ENCODE measurements at places on chromosomes 4 and X.

GRCh38 chr4:184382189-184382846 lies 92.0 kb downstream of the IRF2 start:
- DNase-seq, result no peak

DNA sequence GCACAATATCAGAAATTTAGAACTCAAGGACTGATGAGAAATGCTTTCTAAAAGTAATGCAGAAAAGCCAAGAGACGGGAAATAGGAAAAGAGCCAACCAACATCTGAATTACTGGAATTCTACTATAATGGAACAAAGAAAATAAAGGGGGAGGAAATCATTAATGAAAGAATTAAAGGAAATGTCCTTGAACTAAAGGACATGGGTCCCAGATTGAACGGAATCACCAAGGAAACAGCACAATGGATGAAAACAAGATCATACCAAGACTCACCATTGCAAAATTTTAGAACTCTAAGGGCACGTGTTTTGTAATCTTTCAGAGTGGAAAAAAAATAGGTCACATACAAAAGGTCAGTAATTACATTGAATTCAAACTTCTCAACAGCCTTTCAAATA lies 35.9 kb downstream of the HPGDS start:
- DNase-seq, result no peak

DNA sequence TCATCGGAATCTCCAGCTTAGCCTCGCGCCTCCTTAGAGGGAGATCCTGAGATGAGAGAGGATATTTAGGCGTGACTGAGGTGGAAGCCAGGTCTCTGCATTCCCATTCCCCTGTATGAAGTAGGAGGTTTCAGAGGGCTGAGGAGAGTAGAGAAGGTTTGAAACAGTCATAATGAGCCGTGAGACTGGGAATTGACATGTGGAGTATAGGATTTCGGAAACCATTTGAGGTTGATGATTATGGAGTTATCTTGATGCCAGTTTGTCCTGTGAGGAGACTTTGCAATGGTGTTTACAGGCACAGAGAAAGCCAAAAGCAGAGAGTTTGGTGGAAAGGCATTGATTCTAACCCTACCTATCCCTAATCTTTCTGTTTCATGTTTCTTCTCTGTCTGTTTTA lies 2.0 kb downstream of the CHST7 start:
- DNase-seq, result no peak

DNA sequence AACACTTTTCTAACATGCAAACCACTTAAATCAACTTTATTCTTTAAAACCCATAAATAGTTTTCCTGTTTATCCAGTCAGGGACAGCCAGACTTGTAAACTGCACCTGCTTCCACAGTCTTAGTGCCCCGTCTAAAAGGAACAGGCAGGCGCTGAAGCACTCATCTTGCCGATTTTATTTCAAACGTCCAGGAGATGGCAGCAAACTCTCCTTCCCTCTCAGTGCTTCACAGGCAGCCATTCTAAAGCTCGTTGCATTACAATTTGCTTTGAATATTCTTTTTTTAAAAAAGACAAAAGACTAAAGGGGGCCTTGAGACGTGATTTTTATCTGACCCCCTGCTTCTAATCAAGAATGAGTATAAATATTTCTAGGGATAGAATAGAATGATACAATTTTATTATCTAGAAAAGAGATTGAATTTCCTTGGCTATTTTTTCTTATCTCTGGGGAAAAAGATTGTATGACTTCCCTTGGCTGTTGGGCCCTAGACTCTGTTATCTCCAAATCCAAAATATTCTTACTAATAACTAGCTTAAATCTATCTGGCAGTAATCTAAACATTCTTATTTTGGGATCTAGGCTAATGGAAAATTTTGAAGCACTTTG lies 93.6 kb upstream of the MYOZ2 start:
- DNase-seq, result peak; percentile 50

DNA sequence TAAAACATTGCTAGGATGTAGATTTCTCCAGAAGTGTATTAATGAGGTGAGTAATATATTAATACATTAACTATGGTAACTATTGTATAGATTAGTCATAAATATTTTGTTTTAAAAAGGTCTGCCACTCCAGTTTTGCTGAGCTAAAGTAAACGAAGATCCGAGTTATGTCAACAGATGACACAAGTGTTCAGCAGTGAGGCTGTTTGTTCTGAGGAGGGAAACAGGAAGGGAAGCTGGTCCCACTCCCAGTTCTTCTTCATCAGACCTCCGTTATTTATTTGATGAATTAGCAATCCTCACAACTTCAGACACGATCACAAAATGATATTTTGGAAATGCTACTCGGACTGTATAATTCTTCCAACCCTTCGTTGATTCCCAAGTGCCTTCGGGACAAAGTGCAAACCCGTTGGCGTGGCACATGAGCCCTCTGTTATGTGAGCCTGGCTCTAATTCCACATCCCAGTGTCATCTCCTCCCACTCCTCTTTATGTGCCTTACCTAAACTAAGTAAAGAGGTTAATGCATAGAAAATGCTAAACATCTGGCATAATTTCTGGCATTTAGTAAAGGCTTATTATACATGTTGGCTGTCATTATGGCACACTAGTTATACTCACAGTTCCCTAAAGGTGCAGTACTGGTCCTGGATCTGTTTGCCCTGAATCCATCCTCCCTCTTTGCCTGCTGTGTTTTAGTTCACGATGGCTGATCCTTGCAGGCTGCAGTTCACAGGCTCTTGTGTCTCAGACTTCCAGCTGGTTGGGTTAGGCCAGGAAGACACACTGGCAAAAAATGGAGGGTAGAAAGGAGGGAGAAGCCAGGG lies 190.6 kb upstream of the LNX1 start:
- DNase-seq, result no peak
